ENCODE measurements at places on chromosomes 6 and 20.

- no peak for DNase-seq
Measured at GRCh38 chr6:11418290-11418905, 119.2 kb upstream of the TMEM170B start.

GRCh38 chr6:74248966-74249365, 553.0 kb downstream of the CD109 start:
- DNase-seq = no peak

DNA sequence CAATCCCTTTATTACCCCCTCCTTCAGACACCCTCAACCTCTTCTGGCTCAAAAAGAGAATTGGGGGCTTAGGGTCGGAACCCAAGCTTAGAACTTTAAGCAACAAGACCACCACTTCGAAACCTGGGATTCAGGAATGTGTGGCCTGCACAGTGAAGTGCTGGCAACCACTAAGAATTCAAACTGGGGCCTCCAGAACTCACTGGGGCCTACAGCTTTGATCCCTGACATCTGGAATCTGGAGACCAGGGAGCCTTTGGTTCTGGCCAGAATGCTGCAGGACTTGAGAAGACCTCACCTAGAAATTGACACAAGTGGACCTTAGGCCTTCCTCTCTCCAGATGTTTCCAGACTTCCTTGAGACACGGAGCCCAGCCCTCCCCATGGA, 2.2 kb downstream of the TNF start:
- no peak for DNase-seq

GRCh38 chr20:57212534-57213276, 53.7 kb downstream of the BMP7 start:
- DNase-seq = no peak

DNA sequence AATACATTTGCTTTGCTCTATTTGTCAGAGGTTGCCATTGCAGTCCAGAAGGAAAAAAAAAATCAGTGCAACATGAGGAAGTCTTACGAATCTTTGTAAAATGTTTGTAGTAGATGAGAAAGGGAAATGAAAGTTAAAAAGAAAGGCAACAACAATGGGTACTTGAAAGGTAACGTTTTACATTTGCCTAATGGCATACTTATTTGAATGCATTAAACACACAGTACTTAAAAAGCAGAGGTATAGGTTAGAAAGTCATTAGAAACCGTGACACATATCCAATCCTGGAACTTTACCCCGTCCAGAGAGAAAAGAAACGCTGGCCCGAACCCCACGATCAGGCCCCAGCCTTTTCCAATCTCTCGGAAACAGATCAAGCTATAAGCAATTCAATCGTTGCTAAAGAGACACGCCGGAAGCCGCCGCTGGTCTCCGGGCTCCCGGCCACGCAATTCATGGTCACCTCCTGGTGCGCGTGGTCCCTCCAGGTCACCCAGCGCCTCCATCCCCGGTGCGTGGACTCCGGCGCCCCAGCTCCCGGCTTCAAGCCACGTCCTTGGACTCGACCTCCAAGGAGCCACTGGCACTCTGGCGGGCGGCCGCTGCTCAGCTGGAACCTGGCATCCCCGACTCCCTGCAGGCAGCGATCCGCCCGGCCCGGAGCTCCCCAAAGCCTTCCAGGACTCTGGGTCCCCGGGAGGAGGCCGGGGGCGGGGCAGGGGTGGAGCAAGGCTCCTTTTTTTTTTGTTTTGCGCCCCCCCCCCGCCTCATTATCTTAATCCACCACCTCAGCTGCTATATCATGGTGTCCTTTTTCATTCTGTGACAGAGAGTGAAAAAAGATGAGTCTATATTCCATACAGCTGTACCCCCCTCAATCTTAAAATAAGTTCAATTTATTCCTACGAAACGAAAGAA, at the start of gene SLC18B1:
Gene SLC18B1, minus strand, starts transcription at position 687 of the 918 bp plus-strand sequence. Its CDS starts 181 bp downstream, at position 506.
- peak; percentile 24 for DNase-seq

GRCh38 chr6:55293116-55293515, 34.2 kb upstream of the GFRAL start:
- no peak for DNase-seq

GRCh38 chr20:25288291-25289181, 40.7 kb downstream of the PYGB start:
- no peak for DNase-seq

- no peak for DNase-seq
Measured at GRCh38 chr6:118134736-118135135, 227.7 kb downstream of the SLC35F1 start.

GRCh38 chr20:43727980-43728590, 1.3 kb upstream of the GTSF1L start:
- DNase-seq = no peak

- no peak for DNase-seq
Measured at GRCh38 chr6:17740559-17741220, 34.0 kb upstream of the NUP153 start.

- DNase-seq = no peak
Measured at GRCh38 chr6:158324136-158324535, 11.9 kb downstream of the TULP4 start.

GRCh38 chr6:30685157-30686008, 1.1 kb downstream of the PPP1R18 start:
- DNase-seq = no peak

DNA sequence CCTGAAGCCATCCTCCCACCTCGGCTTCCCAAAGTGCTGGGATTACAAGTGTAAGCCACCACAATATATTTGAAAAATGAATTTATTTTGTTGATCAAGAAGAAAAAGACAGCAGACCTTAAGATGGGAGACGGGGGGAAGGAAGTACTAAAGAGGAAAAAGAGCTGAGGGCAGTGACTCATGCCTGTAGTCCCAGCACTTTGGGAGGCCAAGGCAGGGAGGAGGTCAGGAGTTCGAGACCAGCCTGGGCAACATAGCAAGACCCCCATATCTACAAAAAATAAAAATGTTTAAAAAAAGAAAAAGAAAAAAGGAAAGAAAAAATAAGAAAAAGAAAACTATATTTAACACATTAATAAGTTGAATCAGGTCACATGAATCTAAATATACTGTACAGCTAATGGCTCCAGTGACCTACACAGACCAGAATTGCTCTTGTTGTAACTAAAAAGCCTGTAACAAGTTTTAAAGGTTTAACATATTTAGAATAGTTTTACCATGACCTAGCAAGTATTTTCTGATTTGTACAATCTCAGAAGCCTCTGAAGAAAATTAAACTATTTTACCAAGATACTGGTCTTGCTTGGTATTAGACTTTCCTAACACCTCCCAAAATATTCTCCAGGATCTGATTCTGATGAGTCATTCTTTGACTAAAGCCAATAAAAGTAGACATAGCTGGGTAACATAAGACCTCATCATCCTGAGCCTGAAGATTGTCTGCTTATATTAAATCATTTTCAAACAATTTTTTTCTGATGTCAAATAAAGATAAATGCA, 4.3 kb upstream of the AKIRIN2 start:
- no peak for DNase-seq

All from NK-92 treated with Interleukin-12 subunit alpha and Interleukin-12 subunit beta, amount 100 ng/mL, for 24 hours (cell line).